ENCODE measurements at places on chromosomes 16 and 17. TPM values are rescaled to one million over a fixed set of nuclear protein-coding genes. Genes with fewer than 3 reads are reported as not detected.

MYH1 gene
- total RNA-seq, result not detected

RNF43 gene
- 1.2 TPM for total RNA-seq

KRTAP1-5 gene
- total RNA-seq, result not detected

C17orf113 gene
- 0.76 TPM for total RNA-seq

CDT1 gene
- 0.17 TPM for total RNA-seq

SMARCE1 gene
- total RNA-seq, result 91.0 TPM

PIRT gene
- not detected for total RNA-seq

PIK3R5 gene
- total RNA-seq, result 89.4 TPM

GRCh38 chr16:85643631-85644030, 30.5 kb downstream of the GSE1 start:
- DNase-seq, result no peak

- DNase-seq, result no peak
These were observed 589.6 kb downstream of the WWOX start for GRCh38 chr16:78689028-78689427.

GRCh38 chr16:85387171-85387507, 226.0 kb upstream of the GSE1 start:
- no peak for DNase-seq

DNA sequence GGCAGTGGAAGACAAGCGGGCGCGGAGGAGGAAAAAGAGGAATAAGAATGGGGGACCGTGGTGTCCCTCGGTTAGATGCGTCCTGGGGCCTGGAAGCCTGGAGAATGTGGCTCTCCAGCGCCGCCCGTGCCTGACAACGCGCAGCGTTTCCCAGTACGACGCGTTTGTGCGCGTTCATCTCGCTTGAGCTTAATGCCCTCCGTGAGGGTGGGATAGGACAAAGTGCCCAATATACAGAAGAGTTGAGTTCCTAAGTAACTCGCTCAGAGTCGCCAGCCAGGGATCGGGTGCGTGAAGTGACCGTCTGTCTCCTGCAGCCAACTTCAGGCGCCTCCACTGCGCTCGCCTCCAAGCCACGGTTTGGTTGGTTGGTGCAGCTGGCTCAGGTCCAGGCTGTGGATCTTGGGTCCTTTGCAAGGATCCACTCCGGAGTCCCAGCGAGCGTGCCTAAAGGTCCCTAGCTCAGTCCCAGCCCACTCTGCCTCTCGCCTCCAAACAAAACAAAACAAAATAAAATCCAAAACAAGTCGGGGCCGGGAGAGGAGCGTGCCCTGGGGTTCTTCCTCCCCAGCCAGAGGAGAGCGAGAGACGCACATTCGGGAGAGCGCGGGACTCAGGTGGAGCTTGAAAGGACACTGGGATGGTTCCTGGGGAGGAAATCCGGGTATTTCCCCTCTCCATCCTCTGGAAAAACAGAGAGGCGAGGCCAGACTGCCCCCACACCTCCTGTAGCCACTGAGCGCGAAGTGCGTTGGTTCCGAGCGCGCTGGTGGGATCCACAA, 974 bp downstream of the GALR2 start:
- no peak for DNase-seq

- no peak for DNase-seq
These were observed 15.0 kb downstream of the CNTNAP4 start for GRCh38 chr16:76292218-76292617.

DNA sequence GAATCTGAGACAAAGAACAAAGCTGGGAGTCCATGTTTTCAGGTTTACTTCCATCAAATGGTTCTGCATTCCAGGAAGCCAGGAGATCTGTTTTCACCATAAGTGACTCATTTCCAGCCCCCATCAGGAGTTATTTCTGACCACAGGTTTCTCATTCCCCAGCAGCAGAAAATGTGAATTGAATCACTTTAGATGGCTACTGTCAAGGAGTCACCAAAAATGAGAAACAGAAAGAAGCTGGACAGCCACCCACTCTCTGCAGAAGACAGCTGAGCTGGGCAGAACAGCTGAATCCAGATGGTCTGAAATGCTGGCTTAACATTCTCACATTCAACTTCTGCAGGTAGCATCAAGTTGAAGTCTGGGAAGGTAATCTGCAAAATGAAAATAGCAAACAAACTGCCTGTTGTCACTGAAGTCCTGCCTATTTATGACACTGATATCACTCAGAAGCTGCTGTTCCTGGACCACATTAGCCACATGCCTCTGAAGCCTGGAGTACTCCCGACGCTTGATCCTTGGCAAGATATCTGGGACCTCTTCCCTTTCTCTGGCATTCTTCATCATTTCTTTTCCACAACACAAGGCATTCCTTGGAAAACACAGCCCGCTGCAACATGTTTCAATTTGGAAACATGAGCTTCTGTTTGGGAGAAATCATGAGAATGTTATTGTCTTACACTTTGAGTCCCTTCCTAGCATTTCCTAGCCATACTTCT, 15.3 kb downstream of the CCL11 start:
- no peak for DNase-seq

DNA sequence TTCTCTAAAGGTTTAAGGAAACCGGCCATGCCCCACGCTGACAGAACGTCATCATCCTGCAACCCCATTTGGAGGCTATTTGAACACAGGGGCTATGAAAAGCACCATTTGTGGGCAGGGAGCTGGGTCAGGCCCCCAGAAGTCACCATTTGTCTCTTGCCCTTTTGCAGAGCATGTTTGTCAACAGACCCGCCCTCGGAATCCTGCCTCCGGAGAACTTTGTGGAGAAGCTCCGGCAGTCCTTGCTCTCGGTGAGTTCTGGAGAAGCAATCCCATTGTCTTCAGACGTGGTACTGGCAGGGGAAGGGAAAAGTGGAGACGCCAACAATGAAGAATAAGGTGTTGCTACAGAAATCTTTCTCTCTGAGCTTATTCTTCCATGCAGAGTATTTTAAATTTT, 33.5 kb downstream of the TMEM186 start:
- DNase-seq, result no peak

DNA sequence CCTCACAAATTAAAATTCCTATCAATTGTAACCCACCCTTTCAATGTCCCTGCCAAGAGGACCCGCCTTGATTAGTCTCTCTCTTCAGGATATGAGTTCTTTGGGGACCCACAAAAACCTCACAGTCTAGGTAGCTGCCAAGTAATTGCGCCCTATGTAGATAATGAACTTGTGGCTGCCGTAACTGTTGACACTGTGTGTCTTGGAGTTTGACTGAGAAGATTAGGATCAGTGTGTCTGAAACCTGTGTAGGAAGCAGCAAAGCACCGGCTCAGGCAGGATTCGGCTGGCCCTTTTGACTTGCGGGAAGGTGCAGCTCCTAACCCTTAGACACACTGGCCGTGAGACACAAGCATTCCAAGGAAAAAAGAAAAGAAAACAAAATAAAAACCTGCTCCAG, 17.8 kb upstream of the SLC6A4 start:
- DNase-seq, result no peak

DNA sequence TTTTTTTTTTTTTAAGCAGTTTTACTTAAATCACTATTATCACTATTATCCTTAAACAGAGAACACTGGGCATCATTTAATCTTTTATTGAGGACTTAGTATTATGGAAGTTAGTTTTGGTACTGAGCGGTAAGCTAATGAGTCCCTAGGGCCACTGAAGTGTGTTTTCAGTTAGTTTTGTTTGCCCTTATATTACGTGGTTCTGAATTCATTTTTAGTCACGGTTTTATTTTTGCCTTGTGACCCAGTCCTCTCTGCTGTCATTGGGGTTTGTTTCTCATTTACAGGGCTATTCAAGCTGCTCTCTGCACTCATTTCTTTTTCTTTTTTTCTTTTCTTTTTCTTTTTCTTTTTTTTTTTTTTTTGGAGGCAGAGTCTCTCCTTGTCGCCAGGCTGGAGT, 17.3 kb downstream of the RABEP1 start:
- DNase-seq, result no peak

DNA sequence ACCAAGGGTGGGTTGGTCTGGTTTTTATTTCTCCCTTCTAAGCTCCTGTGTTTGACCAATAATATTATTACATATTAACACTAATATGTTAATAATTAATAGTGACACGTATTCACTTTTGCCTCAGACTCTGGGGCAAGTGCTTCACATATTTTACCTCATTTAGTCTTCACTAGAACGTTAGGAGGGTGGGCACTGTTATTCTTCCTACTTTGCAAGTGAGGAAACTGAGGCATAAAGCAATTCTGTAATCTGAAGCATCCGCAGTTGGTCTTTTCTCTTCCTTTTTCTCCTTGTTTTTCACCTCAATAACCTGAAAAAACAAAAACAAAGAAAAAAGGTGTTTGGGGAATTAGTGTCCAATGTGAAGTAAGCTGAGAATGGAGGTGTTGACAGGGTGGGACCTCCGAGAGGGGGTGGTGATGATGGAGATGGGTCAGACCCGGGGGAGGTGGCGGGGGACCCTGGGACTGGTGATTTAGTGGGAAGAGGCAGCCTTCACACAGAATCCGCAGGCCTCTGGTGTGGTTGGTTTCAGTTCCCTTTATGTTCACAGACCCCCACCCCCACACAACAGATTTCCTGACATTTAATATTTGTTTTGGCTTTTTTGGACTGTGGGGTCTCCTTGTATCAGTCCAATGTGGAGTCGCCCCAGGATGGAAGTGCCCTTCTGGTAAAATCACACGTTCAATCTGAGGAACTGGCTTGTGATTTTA, 3.7 kb downstream of the CDH1 start:
- no peak for DNase-seq

DNA sequence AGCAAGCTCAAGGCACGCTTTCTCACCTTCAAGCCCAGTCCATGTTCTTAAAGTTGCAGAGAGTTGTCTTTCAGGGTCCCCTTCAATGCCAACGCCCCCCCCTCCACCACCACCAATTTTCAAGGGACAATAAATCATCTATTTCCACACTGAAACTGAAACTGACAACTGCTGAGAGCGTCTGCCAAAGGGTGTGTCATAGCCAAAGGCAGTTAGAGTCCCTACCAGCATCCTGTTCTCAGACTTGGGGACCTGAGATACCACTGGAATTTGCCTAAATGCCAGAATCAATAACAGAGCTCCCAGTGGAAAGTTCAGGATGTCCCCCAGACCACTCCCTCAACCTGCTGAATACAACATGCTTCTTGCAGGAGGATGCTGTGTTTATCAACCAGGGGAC, 133.2 kb upstream of the SOX9 start:
- no peak for DNase-seq
